ENCODE measurements at places on chromosomes 1 and 21.

- no peak for DNase-seq
These were observed 1757.9 kb downstream of the BRINP3 start for GRCh38 chr1:188719735-188720134.

- DNase-seq, result no peak
These were observed 11.5 kb upstream of the THRAP3 start for GRCh38 chr1:36212782-36213181.

DNA sequence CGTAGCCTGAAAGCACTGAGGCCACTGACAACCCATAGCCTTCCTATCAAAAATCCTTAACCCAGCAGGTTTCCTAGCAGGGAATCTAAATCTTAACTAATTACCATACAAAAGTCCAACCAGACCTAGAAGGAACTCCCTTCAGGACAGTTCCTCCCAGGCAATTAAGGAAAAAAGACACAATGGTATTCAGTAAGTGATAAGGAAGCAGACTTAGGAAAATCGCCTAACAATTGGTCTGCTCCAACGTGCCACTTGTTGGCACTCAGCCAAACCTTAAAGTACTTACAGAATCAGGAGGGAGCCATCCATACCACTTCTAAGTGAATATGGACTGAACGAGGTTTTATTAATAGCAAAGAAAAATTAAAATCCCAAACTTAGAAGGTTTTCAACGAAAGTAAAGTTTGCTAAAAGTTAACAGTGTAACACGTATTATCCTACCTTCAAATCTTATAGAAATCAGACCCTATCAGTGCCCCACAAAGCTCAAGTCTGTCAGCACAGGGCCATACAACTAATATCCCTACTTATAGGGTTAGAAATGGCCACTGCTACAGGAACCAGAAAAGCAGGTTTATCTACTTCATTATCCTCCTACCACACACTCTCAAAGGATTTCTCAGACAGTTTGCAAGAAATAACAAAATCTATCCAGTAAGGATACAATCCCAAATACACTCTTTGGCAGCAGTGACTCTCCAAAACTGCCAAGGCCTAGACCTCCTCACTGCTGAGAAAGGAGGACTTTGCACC lies 29.0 kb downstream of the SPATA6 start:
- DNase-seq, result no peak

GRCh38 chr1:214506972-214507431 lies 44.4 kb downstream of the PTPN14 start:
- peak; percentile 54 for DNase-seq

- DNase-seq, result no peak
These were observed 26.7 kb downstream of the PIGM start for GRCh38 chr1:160005070-160005469.

- DNase-seq, result no peak
These were observed 80.0 kb downstream of the LHX4 start for GRCh38 chr1:180310095-180310494.

DNA sequence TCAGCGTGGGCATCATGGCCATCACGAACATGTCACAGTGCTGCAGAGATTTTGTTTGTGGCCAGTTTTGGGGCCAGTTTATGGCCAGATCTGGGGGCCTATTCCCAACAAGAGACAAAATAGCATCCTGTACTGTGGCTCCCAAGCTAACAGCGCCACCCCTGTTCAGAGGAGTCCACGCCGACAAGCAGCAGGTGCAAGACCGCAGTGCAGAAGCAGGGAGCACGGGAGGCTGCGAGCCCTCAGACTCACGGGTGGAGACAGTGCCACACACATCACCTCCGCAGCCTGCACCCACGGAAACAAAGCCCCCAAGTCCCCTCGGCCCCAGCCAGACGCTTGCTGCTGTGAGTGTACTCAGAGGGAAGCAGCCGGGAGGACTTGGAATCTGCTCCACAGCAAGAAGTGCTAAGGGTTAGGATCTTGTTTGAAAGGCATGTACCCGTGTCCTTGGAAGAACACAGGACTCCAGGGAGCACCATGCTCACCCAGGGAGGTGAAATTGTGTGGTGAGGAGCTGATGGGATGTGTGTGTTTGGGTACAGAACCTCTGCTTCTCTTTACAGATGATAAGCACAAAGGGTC lies 7.1 kb downstream of the TCP10L start:
- peak; percentile 23 for DNase-seq

- no peak for DNase-seq
These were observed 97.8 kb downstream of the BEND5 start for GRCh38 chr1:48678710-48679505.

DNA sequence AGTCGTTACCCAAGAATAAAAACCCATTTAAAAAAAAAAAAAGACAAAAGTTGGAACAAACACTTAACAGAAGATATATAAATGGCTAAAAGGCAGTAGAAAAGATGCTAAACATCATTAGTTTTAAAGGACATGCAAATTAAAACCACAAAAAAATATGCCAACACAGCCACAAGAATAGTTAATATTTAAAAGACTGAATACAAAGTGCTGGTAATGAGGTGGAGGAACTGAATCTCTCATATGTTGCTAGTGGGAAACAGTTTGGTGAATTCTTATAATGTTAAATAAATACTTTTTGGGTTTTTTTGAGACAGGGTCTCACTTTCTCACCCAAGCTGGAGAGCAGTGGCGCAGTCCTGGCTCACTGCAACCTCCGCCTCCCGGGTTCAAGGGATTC lies 10.0 kb downstream of the LRRC40 start:
- no peak for DNase-seq

- DNase-seq, result no peak
These were observed 252.0 kb downstream of the KCTD3 start for GRCh38 chr1:215819114-215819513.

DNA sequence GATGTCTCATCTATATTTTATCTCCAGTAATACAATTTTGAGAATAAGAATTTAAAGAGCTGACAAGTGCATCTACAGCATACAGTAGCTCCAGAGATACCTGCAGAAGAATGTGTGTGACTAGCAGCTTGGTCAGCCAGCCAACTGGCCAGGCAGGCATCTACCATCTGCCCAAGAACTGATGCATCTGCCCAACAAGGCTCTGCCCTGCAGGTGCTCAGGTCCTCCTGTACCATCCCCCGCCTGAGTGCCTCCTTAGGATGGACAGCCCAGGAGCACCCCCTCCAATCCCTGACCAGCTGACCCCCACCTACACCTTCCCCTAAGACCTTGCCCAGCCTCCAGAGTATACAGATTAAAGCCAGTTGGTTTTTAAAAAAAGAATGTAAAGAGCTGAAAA lies 30.3 kb downstream of the TMEM69 start:
- DNase-seq, result no peak

- DNase-seq, result no peak
These were observed 553 bp downstream of the PTGER3 start for GRCh38 chr1:71046891-71047634.

GRCh38 chr1:203628201-203629015 lies 1.8 kb downstream of the ATP2B4 start:
- DNase-seq, result no peak

DNA sequence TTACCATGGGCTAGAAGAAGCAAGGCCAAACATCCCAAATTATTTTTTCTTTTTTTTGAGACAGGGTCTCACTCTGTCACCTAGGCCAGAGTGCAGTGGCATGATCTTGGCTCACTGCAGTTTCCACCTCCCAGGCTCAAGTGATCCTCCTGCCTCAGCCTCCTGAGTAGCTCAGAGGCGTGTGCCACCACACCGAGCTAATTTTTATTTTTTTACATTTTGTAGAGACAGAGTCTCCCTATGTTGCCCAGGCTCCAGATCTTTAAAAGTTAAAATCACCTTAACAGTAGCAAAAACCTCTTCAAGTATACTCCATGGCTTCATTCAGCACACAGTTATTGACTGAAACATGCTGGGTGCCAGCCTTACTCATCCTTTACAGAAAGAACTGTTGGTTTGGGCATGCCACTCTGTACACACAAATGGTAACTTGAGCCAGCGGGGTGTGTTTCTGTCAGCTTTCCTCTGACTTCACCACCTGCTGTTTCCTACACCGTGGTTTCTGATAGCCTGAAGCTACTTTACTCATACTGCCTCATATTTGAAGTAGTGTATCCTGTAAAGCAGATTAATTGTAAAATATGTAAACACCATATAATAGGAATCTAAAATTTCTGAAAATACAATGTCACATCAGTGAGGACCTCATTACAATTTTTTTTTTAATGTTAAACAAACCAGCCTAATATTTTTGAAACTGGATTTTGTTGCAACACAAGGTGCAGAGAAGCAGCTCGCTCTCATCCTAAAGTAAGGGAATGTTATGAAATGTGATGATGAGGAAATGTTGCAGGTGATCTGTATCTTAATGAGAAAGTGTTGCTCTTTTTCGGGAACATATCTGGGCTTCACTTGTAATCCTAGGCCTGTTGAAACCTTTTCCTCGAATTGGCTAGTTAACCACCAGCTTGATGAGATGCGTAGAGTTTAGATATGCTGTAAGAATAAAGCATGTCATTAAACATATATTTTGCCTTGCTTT lies 113.9 kb downstream of the ATP5PO start:
- DNase-seq, result no peak

GRCh38 chr1:228064296-228064695 lies 18.2 kb upstream of the ARF1 start:
- DNase-seq, result no peak

- DNase-seq, result no peak
These were observed 3.0 kb downstream of the WDR3 start for GRCh38 chr1:117932576-117932975.

DNA sequence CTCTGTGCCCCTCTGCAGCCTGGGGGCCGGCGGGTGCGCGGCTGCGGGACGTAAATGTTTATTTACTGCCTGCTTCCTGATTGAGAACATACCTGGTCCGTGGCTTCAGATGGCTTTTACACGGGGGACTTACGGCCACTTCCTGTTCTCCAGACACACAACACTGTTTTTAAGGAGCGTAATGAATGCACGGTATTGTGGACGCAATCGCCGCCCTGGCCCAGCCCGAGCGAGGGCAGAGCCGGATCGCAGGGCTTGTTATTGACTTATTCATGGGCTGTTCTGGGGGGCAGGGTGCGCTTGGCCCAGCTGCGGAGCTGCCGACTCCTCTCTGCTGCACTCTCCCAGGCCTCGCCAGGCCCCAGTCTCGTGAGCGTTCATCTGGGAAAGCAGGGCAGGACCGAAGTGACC lies 52.8 kb upstream of the ACTRT2 start:
- no peak for DNase-seq

- no peak for DNase-seq
These were observed 3.8 kb downstream of the PHGDH start for GRCh38 chr1:119715542-119715941.

GRCh38 chr1:201186192-201186591 lies 4.4 kb upstream of the IGFN1 start:
- DNase-seq, result no peak

DNA sequence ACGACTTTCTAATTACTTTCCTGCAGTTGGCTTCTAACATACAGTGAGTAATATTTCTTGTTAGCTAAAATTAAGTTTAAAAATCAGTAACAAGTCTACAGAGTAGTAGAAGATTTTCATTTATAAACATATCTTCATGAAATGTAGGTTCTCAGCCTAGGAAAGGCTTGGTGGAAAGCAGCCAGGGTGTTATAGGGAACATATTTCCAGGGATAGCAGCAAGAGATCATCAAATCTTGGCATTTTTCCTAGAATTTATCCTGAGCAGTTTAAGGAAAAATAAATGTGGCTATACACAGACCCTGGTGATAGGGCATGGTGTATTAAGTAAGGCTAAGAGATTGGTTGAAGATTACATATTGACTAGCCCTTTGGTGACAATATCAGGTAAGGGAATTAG lies 203.5 kb upstream of the NEGR1 start:
- no peak for DNase-seq

GRCh38 chr1:200530623-200531261 lies 89.8 kb downstream of the KIF14 start:
- no peak for DNase-seq

DNA sequence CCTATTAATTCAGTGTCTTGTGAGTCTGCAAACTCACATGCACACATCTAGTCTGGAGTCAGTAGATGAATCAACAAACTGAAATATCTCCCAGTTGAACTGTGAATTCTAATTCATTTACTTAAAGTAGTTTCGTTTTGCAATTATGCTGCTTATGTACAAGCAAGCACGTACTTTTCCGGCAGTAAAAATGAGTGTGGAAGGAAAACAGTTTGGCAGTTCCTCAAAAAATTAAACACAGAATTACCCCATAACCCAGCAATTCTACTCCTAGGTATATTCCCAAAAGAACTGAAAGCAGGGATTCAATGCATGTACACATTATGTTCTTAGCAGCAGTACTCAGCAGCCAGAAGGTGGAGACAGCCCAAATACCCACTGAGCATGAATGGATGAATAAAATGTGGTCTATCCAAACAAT lies 49.3 kb downstream of the GNB1 start:
- no peak for DNase-seq

DNA sequence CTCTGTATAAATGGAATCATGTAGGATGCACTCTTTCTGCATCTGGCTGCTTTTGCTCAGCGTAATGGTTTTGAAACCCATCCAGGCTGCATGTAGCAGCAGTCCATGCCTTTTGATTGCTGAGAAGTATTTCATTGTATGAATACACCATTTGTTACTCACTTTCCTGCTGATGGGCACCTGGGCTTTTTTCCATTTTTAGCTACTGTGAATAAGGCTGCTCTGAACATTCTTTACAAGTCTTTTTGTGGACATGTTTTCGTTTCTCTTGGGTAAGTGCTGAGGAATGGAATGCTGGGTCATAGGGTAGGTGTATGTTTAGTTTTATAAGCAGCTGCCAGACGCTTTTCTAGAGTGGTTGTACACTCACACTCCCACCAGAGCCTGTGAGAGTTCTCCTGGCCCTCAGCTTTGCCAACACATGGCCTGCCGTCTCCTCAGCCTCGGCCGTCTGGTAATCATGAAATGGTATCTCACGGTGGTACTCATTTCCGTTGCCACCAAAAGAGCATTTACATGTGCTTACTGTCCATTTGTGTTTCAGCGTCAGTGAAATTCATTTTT lies 22.7 kb downstream of the SLX9 start:
- no peak for DNase-seq

Measured in HuH-7 (cell line).